Naive B cell (primary cell): ENCODE measurements at places on chromosomes 7 and 10.

DNA sequence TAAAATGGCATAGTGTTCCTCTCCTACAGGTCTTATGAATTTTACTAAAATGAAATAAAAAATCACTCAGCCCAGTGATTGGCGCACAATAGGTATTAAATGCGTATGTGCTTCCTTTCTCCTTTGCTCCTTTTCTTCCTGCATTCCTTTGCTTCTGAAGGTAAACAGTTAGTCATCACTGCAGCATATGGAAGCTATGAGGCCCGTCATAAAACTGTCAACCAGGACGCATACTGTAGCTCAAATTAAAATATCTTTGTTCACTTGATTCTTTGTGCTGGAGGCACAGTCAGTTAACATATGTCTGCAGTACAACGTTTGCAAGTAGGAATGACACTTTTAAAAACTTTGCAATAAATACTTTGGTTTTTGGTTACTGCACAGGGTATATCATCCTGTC lies 374.7 kb downstream of the TCERG1L start:
- DNase-seq = no peak

- DNase-seq = no peak
Observed at GRCh38 chr10:124906551-124907001, 35.3 kb upstream of the ZRANB1 start.

DNA sequence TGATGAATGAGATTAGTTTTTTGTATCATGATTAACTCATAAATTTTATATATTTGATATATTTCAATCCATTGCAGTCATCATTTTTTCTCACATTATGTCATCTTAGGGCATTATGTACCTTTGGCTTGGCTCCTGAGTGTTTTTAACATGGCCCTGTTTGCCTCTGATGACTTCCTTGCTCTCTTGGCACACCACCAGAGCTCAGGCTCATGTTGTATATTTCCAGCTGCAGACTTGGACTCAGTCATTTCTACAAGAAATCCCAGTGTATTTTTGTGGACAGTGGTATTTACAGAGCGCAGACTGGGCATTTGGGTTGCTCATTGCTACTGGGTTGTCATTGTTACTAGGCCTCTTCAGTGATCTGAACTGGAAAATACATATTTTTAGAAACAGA lies 188.5 kb downstream of the ADRA2A start:
- no peak for DNase-seq

DNA sequence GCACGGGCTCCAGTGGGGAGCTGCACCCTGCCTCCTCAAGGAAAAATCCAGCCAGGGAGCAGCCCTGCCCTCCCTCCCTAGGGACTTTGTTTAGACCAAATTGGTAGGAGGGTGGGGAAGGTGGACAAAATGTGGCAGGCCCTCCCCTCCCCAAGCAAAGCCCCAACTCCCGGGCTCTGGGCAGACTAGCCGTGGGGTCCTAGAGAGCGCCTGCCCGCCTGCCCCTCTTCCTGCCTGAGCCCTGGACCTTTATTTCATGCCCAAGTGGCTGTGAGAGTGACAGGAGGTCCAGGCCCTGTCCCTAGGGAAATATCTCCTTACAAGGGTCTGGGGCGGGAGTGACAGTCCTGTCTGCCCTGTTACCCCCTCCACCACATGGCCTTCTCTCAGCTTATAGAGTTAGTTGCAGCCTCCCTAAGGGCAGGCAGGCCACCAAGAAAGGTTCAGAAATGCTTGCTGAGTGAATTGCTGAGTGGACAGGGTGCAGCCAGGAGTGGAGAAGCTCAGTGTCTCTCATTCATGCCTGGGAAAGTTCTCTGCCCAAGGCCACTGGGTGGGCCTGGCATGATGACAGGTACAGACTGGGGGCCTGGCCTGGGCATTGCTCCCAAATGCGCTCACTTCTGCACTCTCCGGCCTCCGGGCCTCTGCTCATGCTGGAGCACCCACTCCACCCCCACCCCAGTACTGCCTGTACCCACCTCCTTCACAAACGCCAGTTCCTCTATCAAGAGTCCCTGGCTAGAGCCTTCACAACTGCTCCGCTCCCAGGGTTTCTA lies 25.2 kb downstream of the DNAJB12 start:
- no peak for DNase-seq

GRCh38 chr7:55150709-55151451 lies 132.1 kb downstream of the EGFR start:
- no peak for DNase-seq

DNA sequence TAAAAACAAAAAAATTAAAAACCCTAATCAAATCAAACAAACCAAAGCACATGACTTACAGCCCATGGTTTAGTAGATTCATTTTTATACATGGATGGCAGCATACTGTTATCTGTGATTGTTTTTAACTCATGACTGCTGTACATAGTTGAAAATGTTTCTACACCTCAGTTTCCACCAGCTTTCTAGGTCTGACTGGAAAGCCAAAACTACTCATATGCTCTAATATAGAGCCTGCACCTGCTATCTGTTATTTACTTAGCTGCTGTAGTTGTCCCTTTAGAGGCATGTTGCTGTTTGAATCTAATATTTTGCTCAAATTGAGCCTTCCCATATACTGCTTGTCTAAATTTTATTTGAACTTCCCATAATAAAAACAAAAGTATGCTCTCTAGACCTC lies 289.9 kb upstream of the LRRN3 start:
- no peak for DNase-seq

GRCh38 chr7:53121374-53121773 lies 85.9 kb downstream of the POM121L12 start:
- DNase-seq = no peak

- DNase-seq = no peak
Observed at GRCh38 chr10:34633374-34633773, 181.7 kb downstream of the PARD3 start.

GRCh38 chr7:29989257-29989995 lies at the start of gene SCRN1:
TSS of gene SCRN1 (minus strand) at chr7:29989801. CDS start at chr7:29969067, 20,734 bp downstream.
- DNase-seq = peak; percentile 57

DNA sequence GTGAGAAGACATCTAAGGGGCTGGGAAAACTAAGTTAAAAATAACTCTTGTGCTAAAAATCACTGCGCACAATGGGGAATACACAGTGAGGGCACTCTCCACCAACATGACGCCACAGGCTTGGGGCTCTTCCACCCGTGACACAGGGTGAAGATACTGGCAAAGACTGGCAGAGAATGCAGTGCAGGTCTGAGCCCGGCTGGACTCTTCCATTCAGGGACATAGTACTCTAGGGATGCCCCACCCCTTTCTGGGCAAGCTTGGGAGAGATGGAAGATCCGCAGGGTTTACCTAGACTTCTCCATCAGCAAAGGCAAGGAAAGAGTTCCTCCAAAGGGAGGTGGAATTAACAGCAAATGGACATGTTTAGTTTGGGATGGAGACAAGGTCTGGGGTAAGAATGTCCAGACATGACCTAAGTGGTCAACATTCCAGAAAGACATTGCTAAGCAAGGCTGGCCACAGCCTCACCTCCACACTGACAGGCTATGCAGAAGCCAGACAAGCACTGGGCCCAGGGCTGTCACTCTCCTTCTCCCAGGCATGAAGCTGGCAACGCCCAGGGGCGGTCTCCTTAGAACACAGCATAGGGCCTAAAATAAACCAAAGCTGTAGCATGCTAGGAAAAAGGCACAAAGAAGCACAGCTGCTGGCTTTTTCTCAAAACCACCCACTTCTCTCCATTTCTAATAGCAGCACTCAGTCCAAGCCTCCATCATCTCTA lies 28.1 kb downstream of the XPNPEP1 start:
- DNase-seq = no peak

DNA sequence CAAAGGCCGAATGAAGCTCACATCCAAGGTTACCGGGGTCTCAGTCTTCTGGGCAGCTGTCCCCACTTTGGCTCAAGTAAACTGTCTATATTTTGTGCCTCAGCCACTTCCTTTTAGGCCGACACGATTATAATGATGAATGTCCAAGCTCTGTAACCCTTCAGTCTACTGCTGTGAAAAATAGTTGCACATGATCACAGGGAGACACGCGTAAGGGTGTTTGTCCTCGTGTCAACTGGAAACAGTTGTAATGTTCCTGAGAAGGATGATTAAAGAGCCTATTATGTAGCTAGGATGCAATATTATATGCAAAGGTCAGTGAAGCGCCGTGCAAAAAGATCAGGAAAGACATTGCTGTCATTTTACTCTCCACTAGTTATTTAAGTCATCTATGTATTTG lies 559.9 kb downstream of the SDK1 start:
- DNase-seq = no peak

DNA sequence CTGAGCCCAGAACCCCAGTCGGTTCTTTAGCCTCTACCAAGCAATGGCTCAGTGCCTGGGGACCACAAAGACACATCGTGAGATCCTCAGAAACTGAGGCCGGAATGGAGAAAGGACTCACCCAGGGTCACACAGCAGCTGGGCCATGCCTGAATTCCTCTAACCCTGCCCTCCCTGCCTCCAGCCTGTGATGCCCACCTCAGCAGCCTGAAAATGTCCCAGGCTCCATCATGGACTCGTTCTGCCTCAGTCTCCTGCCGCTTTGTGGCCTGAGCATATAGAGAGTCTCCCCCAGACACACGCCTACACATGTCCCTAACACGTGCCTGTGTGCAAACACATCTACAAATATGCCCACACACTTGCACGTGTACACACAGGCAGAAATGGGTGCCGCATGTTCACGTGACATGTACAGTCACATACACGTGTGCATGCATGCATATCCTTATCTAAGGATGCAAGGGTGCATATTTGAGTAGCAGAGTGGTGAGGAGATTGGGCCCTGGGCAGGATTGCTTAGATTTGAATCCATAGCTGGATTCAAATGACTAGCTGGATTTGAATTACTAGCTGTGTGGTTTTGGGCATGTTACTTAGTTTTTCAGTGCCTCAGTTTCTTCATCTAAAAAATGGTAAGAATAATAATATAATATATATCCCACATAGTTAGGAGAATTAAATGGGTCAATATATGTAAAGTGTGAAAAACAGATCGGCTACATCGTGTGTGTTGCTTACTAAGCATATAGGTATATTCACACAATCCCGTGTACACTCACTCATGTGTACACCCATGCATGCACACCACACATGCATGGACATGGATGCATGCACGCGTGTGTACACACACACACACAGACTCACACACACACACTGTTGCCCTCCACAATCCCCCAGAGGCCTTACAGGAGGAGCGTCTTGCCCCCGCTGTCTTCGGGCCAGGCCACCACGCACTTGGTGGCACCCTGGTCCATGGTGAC lies 2.4 kb downstream of the TACR2 start:
- DNase-seq = no peak

DNA sequence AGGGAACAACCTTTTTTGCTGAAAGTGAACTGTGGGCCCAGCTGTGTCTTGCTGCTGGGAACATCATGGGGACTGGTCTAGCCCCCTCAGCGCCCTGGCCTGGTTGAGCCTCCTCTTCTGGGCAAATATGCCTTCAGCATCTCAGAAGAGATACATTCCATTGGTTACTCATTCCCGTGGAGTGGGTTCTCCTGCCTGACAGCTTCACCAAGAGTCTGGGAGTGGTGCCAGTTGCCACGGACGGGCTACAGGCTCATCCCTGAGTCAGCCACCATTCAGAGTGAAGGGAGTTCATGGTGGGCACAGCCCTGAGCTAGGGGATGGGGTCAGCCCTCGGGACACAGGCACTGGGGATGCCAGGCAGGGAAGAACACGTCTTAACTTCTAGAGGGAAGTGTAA lies 81.9 kb downstream of the RAMP3 start:
- no peak for DNase-seq

DNA sequence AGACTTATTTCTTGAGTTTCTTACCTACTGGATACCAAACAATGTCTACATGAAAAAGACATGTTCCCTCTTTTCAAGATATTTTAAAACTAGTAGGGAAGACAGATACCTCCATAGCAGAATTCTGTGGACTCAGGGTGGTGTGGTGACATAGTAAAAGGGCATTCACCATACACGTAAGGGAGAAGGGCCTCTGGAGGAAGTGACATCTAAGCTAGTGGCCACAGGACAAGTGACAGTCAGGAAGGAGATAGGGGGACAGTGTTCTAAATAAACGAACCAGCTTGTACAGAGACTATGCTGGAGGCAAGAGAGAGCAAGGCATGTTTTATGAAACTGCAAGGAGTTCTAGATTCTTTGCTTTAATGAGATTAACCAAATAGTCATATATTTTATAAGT lies 321.7 kb upstream of the LRGUK start:
- DNase-seq = no peak

DNA sequence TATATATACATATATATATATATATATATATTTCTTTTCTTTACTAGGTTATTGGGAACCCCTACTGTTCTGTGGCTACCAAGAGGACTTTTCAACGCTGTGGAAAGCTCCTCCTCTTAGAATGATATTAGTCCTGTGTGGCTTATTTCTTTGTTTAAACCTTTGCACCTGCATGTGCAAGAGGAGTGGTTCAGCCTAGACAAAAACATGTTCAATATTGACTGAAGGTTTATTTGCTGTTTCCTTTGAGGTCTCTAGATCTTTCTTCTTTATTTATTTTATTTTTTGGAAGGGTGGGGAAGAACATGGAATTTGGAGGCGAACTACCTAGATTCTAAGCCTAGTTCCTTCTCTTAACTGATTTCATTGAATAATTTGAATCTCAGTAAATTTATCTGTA lies 118.1 kb downstream of the GNAT3 start:
- DNase-seq = no peak

DNA sequence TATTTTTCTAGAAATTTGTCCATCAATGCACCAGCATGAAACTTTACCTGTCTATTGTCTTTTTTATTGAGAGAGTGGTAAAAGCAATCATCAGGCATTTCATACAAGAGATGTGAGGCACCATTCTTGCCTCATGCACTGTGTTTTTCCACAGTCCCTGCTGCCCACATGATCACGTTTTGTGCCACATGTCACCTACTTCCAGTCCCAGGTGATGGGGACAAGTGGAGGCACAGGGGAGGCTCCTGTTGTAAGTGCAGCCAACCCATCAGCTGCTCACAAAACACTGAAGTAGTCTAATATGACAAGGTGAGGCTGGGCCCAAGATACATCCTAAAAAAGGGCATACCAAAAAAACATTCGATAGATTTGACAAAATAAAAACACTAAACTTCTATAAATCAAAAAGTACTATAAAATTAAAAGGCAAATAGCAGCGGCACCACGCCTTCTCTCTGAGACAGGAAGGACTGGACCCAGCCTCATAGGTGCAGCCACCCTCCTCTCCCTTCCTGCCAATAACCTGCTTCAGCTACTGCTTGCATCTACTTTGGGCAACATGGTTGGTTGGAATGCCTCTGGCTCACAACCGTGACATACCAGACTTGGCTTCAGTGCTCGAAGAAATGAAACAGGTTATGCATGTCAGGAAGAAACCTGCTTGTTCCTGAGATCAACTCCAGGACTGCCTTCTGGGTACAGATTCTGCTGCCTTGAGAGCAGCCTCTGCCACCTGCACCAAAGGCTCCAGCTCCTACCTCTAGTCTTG lies 2.3 kb downstream of the ZC3HAV1L start:
- no peak for DNase-seq

- no peak for DNase-seq
Observed at GRCh38 chr7:156792611-156793010, 100.4 kb downstream of the LMBR1 start.
